ENCODE measurements at places on chromosomes 1 and 21.
A peak's percentile ranks its signal among the peaks of the same experiment; 100 is the strongest.

DNA sequence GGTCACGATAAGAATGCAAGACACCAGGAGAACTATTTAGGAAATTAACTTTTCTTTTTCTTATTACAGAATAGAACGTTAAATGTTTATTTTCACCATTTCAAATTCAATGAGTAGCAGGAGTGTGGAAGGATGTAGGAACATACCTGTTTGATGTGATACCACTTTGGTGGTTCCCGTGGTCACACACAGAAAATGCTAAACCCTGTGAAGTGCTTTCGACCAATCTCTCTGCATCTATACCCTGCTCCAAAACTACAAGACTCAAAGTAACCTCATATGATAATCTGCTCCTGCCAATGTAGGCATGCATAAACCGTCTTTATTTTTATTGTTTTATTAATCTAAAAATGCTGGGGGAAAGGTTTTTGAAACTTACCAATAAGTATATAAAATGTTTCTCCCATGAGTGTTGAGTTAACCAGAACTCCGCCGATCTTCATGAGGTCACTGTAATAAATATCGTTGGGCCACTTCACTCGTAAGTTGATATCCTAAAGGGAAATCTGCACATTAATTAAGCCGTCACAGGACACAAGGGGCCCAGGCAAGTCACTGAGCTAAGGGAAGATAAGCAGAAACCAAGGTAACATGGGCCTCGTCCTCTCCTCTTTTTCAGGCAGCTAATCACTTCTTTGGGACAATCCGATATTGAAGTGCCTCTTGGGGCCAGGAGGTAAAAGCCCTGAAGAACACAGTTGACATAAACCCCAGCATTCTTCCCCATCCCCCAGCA is 60.6 kb downstream of the SIM2 start:
- no peak for DNase-seq

DNA sequence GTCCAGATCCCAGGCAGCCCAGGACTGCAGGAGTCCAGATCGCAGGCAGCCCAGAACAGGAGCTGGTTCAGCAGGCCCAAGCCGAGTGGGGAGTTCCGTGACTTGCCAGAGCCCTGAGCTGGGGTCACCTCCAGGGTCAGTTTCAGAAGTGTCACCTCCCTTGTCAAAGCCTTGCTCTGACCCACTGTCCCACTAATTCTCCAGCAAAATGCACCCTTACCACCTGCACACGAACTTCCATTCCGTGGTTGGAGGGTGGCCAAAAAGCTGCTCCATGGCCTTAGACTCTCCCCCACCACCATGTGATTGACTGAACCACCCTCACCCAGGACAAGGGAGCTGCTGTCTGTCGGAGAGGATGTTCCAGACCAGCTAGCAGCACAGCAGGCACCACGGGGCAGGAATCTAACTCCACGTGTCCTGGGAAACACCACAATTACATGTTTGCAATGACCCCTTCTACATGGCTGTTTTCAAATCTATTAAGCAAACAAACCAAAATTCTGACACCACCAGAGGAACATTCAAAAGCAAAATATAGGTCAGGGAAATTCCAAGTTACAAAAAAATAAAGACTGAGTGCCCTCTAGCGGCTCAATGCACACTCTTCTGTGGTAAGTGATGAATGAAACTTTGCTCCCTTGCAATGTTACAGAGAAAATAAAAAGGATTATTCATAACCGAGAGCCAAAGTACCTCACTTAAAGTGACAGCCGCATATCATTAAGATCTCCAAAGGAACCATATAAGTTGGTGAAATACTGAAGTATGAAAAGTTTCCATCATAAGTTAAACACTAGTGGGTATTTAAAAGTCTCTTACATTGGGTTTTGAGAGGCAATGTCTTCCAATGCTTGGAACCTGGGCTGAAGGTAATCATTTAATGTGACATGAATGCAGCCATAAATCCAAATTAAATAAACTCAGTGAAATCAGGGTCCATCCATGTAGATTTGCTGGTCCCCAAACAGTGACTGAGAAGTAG is 76.3 kb downstream of the NPHP4 start:
- peak; percentile 44 for DNase-seq

GRCh38 chr21:43731891-43732711 is 13.2 kb downstream of the PDXK start:
- no peak for DNase-seq

- peak; percentile 82 for DNase-seq
These were observed 26.1 kb downstream of the CACNA1S start for GRCh38 chr1:201085902-201086735.

- DNase-seq: no peak
These were observed 6.0 kb upstream of the IFNLR1 start for GRCh38 chr1:24193046-24193445.

DNA sequence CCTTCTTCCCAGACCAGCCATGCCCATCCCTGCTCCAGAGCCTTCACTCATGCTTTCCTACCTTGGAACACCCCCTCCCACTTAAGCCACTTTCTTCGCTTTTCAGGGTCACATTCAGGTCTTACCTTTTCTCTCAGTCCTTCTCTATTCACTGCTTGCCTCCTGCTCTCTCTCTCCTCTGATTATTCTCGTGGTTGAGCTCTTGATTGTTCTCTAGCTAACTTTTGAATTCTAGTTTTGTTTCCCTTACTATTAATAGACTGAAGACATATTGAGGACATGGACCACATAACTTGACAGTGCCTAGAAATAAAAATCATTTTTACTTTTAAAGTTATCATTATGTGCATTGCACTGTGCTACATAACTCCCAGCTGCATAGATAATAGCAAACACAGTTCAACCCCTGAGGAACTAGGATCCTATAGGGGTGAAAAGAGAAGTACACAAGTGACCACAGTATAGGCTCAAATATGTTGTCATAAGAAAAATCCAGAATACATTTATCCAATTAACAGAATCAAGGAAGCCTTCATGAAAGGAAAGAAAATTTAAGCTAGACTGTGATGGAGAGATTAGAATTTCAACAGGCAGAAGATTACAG is 21.5 kb downstream of the INSL5 start:
- DNase-seq: no peak

GRCh38 chr1:213925531-213926182 is 62.1 kb upstream of the PROX1 start:
- no peak for DNase-seq

Data from HuH-7.5 (cell line).